ENCODE measurements at places on chromosomes 3 and 15.

DNA sequence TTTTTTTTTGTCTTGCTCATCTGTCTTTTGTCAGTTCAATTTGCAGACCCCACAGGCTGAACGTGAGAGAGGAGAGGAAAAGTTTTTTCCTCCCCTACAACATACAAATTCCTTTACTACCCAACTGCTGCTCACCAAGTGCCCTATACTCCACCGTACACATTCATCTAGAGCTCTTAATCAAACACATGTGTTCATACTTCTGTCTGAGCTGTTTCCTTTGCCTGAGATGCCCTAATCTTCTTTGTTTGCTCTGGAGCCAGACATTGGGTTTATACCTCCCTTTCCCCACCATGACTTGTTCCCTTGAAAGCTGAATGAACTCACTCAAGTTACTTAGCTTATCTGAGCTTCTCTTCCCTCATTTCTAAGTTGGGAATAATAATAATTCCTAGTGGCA is 122.7 kb upstream of the RASGRP1 start:
- DNase-seq = no peak

GRCh38 chr3:28912120-28912885 is 368.6 kb upstream of the RBMS3 start:
- DNase-seq = no peak

- DNase-seq = no peak
Observed at GRCh38 chr3:10380906-10381305, 60.0 kb upstream of the SEC13 start.

GRCh38 chr3:37461485-37462000 is 287.2 kb upstream of the LRRFIP2 start:
- no peak for DNase-seq

DNA sequence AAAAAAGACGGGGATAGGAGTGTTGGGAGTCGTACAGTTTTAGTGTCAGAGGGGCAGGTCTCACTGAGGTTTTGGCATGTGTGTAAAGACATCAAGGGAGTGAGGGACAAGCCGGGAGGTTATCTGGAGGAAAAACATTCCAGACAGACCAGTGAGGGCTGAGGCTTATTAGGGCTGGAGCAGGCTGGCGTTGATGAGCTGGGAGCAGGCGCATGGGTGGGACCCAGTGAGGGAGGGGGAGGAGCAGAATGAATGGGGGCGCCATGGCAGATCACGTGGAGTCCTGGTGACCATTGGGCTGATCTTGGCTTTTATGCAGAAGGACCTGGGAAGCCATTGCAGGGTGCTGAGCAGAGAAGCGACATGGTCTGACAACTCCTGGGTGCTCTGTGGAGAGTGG is 180.2 kb downstream of the SLCO3A1 start:
- DNase-seq = no peak

DNA sequence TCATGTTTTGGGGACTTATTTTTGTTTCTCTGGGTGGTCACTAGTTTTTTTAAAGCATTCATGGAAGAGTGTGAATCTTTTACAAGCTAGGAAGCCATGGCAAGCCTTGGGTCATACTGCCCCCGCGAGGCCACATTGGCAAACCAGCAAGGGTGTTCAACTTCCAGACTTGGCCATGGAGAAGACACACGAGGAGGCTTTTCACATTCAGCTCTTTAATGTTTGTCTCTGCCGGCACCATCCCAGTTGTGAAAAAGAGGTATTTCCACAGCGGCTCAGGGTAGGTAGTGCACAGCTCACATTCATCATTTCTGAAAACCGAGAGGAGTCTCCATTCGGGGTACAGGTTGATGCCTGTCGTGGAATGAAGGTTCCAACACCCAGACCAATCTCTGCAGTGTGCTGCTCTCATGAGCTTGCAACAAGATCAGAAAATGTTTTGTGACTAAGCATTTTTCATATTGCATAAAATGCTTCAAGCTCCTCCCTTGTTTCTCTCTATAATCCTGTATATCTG is 7.7 kb downstream of the CCR5 start:
- no peak for DNase-seq

DNA sequence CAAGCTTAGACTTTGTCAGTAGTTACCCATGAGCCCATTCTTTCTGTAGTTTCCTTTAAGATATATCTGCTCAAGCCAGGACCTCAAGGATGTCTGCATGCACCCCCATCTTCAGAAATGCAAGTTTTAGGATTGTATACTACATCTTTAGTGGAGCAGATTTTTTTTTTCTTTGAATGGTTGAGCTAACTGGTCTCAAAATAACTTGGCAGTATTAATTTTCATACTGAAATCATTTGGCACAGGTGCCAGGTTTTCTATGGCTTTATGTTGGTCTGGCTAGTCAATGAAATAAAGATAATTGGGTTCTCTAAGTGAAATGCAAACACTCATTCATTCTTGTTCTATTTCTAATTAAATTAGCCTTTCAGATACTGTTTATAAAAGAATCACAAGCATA is 108.9 kb downstream of the ATG7 start:
- no peak for DNase-seq

GRCh38 chr3:133377396-133377795 is 22.5 kb upstream of the BFSP2 start:
- no peak for DNase-seq

DNA sequence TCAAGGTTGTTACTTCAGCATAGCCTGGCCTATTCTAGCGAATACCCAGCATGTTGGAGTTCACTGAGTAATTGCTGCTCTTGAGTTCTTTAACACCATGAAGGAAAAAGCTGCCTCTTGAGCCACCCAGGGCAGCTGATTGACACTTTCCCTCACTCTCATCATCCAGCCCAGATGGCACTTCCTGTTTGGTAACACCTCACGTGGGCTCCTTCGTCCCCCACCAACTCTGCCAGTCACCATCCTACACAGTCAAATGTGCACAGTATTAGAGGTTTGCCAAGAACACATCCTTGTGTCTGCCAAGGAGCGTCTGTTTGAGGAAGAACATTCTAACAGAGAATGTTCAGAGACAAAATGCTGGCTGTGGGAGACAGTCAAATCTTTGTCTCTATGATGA is 266.3 kb downstream of the RPLP1 start:
- DNase-seq = no peak

DNA sequence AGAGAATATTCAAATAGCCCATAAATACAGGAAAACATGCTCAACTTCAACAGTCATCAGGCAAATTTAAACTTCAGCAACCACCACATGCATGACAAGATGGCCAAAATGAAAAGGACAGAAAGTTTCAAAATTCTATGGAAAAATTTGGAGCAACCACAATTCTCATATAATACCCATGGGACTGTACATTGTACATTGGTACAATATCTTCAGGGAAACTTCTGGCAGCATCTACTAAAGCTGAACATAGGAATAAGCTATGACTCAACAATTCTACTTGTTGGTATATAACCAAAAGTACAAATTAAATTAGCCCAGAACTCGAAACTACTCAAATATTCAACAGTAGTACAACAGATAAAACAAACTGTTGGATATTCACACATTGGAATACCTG is 847.6 kb downstream of the TBL1XR1 start:
- no peak for DNase-seq

GRCh38 chr15:72481015-72481659 is 7.0 kb downstream of the ARIH1 start:
- DNase-seq = no peak

DNA sequence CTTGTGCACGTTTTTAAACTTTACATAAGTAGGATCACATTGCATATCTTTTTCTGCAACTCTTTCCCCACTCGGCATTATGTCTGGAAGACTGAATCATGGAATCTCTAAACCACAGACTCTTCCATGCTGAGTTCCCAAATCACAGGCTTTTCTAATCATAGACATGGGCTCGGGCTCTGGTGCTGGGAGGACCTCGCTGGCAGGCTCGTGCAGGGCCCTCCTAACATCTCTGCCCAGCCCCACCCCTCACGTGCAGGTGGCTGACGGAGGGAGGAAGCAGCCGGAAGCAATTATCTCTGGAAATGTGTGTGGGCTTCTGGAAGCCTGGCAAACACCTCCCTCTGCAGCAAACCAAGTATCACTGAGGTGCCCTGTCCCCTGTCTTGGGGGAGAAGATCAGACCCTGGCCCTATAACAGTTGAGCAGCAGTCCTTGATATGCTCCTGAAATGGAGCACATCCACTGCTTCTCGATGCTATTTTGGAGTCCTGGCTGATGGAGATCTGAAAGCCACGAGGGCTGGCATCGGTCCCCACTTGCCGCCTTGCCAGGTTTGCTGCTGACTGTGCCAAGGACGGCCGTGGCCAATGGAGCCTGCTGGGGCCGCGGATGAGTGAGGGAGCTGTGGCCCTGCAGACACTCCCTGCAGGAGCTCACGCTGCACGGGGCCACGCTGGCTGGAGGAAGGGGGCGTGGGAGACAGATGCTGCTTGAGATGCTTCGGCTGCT is 4.4 kb upstream of the IQSEC1 start:
- no peak for DNase-seq

- no peak for DNase-seq
Observed at GRCh38 chr3:117145677-117146076, 436.1 kb downstream of the TUSC7 start.

DNA sequence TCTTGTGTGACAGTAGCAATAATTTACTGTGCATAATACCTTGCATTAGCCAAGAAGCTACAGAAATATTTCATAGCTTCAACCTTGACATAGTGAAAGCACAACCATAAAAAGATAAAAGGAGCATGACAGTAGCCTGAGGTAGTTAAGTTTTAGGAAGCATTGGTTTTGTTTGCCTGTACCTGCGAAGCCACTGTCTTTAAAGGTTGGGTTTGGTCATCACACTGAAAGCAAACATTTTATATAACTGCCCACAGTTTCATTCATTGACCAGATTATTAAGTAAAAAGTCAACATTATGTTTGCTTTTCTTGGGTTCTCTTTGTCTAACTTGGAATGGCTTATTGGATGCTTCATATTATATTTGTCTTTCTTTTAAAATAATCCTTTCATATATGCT is 450.1 kb upstream of the IL12A start:
- no peak for DNase-seq

- DNase-seq = no peak
Observed at GRCh38 chr3:186896875-186897274, 33.5 kb upstream of the ST6GAL1 start.

GRCh38 chr3:6124875-6125274 is 736.0 kb upstream of the GRM7 start:
- DNase-seq = no peak

- no peak for DNase-seq
Observed at GRCh38 chr3:197189623-197190022, 108.8 kb downstream of the DLG1 start.

- DNase-seq = no peak
Observed at GRCh38 chr15:55124616-55125015, 72.1 kb downstream of the RSL24D1 start.

DNA sequence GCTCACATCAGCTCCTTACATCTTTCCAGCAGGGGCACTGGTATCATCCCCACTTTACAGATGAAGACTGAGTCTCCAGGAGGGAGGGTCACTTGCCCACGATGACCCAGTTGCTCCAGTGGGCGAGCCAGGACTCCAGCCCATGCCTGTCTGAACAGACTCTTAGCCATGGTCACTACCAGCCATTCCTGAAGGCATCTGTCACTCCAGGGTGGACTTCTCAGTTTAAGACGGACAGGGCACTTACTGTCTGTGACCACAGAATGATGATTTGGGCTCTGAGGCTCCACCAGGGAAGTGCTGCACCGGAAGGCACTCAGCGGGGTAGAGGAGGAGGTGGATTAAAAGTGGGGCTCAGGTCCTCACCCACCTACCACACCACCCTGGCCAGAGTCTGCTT is 104.0 kb upstream of the SLC6A6 start:
- no peak for DNase-seq

DNA sequence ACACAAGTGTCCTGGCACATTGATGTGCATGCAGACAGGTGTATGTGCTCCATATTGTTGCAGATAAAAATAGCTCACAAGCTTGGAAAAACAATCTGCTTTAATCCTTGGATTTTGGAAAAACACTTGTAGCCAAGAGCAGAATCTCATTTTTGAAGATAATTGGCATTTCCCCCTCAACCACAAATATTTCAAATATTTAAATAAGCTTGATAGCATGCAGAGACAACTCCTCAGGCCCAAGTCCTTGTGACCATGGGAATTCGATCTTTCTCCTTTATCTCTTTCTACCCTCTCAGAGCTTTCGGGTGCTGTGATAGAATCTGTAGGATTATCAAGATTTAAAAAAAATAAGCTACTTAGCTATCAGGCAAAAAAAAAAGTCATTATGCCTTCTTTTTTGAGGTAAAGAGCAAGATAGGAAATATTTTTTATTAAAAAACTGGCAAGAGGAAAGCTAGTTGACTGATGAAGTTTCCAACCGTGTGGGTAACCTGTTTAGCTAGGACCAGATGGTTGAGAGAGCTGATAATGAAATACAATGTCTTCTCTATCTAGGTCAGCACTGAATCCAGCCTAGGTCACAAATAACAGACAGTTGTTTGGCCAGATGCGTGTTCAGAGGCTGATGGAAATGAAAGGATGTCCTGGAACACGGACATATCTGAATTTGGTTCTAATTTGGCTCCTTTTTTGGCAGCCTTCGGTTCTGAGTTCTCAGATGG is 54.9 kb upstream of the SNRK start:
- DNase-seq = no peak

GRCh38 chr3:138850151-138850550 is 15.4 kb upstream of the PIK3CB start:
- no peak for DNase-seq

DNA sequence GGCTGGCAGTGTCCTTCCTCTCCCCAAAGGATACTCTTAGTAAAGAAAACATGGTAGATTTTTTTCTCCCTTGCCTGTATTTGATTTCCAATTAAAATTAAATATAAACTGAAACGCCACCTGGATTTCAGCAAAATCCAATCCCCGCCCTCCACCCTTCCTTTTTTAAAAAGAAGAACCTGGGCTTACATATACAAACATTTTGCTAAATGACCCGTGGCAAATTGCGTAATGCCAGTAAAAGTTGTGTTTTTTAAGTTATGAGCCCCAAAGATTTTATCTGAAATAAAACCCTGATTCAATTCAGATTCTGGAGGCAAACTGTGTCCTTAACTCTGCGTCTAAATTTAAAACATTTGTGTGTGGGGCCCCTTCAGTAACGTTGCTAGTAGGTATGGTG is 403.0 kb downstream of the FOXP1 start:
- DNase-seq = no peak

GRCh38 chr3:161893972-161894371 is 397.4 kb downstream of the OTOL1 start:
- DNase-seq = no peak

Data from esophagus squamous epithelium (tissue), 5 donors.